Stimulated activated CD8-positive, alpha-beta memory T cell treated with anti-CD3 and anti-CD28 coated beads, Interleukin-7, amount 100 ng/mL, for 48 hours (primary cell): ENCODE measurements at places on chromosomes 11 and 22.

GRCh38 chr11:1854132-1854948 lies 1.5 kb downstream of the LSP1 start:
- DNase-seq = no peak

- peak; percentile 14 for DNase-seq
These were observed 781 bp downstream of the SIDT2 start for GRCh38 chr11:117179048-117179999.

- peak; percentile 27 for DNase-seq
These were observed 36.0 kb upstream of the CSNK1E start for GRCh38 chr22:38353142-38353629.

- no peak for DNase-seq
These were observed 26.6 kb downstream of the HPS5 start for GRCh38 chr11:18295316-18295715.

DNA sequence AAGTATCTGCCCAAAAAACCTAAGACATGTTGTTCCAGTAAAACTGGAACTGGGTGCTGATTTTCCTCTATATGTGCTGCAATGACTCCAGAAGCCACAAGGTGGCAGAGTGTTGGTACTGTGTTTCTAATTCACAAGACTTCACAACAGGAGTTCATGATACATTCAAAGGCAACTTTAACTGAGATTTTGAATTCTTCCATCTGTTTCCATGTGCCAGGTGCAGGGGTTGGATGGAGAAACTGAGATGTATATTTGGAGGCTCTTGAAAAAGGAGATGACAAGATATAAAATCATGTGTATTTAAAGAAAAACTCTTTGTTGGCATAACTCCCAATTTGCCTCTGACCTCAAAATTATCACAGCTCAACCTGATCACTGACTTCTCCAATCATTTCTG lies 1098.6 kb upstream of the CCDC90B start:
- no peak for DNase-seq

- DNase-seq = no peak
These were observed 81.9 kb downstream of the BDNF start for GRCh38 chr11:27618281-27618915.

DNA sequence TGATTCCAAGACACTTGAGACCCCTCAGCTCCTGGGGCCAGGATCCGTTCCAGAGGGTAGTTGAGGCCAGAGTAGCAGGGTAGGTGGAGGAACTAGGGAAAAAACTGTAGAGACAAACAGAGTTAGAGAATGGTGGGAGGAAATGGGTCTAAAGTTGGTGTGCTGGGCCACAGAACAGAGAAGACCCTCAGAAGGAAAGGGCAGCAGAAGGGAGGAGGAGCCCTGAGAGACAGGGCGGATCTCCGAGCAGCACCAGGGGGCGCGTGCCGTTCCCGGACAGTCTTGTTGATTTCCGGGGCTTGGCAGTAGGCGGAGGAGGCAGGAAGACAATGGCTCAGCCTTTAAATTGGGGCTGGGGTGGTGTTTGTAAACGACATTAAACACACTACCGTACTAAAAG lies 2.4 kb upstream of the CECR2 start:
- DNase-seq = peak; percentile 16

DNA sequence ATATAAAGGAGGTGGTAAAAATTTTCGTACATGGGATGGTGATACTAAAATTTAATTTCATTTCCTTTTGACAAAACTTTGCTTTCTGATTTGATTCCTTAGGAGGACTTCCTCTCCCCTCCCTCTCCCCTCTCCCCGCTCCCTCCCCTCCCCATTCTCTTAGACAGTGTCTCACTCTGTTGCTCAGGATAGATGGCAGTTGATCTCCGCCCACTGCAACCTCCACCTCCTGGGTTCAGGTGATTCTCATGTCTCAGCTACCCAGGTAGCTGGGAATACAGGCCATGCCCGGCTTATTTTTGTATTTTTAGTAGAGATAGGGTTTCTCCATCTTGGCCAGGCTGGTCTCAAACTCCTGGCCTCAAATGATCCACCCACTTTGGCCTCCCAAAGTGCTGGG lies 15.9 kb downstream of the TRIM44 start:
- no peak for DNase-seq

- no peak for DNase-seq
These were observed 67.4 kb downstream of the ZBTB44 start for GRCh38 chr11:130247319-130247718.

DNA sequence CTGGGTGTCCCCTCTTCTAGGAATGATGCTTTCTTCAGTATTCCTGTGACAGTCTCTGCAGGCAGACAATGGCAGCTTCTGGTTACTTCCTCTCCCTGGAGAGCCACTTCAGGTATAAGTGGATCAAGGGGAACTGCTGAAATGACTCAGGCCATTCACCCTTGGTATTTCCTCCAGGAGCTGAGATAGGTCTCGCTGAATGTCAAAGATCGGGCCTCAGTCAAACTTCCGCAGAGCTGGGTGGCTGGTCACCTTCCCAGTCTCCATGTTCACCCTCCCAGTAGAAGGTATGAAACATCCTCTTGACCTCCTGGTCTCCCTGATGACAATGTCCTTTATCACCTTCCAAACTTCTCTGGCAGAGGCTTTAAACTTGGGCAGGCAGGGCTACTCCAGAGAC lies 1.8 kb upstream of the ANKK1 start:
- no peak for DNase-seq

GRCh38 chr22:31243339-31244045 lies 31.4 kb downstream of the LIMK2 start:
- DNase-seq = no peak

GRCh38 chr11:66722745-66723651 lies 6.0 kb downstream of the SPTBN2 start:
- DNase-seq = no peak

DNA sequence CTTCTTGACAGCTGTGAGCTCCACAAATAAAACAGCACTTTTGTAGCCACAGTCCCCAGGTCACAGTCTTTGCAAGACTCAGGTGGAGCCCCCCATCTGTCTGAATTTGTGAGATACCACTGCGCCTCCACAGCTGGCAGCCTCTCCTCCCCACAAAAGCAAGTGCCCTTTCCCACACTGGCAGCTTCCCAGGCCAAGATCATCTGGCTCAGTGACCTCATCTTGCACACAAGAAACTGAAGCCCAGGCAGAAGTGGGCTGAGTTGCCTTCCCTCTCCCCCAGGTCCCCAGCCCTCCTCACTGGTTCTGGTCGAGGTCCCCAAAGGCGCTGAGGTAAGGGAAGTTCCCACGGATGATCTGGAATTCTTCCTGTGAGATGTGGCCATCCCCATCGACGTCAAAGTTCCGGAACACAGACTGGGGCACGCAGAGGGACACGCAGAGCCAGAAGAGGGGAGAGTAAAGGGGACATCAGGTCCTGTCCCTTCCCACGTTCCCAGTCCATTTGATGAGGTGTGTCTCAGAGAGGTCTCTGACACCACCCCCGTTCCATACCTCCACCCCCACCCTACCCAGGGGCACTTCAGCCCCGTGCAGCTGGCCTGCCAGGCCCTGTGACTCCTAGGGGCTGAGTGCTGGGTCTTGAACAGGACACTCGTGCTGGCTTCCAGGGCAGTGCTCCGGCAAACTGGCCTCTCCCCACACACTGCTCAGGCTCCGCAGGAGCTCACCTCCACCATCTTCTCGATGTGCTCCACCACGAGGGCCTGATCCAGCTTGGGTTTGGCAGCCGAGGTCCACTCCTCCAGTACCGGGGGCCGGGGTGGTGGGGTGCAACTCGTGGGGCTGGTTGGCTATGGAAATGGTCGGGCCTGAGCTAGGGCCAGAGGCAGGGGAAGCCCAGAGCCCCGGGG lies 8.9 kb downstream of the RASGRP2 start:
- no peak for DNase-seq

DNA sequence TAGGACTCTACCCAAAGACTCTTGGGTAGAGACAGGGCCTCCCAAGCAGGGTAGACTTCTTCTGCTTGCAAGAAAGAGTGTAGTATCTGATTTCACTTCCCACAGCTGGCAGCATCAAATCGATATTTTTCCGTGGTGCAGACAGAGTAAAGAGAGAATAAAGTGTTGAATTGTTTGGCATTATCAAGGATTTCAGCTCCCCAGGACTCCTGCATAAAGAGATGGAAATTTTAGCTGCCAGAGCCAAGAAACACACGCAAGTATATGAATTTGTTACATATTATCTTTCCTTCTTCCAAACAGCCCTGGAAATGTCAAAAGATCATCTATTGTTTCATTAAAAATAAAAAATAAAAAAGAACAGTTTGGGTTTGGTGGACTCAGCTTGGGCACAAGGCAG lies 136.8 kb downstream of the PKNOX2 start:
- DNase-seq = no peak

DNA sequence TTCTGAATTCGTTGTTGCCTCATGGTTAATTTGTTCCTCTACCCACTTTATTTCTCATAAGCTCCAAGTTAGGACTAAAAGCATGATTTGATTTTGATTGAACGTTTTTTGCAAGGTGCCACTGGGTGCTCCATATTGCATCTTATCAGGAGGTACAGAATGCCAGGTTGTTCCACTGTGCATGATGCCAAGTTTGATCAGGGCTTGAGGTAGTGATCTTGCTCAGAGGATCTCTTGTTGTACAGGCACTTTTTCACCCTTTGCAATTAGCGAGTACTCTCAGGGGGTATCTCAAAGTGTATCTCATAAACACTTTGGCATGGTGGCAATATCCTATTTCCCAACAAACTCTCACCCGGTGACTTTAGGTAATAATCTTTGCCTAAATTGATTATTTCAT lies 4.0 kb downstream of the GRAP2 start:
- no peak for DNase-seq

GRCh38 chr11:68372114-68372513 lies 59.7 kb downstream of the LRP5 start:
- DNase-seq = no peak

DNA sequence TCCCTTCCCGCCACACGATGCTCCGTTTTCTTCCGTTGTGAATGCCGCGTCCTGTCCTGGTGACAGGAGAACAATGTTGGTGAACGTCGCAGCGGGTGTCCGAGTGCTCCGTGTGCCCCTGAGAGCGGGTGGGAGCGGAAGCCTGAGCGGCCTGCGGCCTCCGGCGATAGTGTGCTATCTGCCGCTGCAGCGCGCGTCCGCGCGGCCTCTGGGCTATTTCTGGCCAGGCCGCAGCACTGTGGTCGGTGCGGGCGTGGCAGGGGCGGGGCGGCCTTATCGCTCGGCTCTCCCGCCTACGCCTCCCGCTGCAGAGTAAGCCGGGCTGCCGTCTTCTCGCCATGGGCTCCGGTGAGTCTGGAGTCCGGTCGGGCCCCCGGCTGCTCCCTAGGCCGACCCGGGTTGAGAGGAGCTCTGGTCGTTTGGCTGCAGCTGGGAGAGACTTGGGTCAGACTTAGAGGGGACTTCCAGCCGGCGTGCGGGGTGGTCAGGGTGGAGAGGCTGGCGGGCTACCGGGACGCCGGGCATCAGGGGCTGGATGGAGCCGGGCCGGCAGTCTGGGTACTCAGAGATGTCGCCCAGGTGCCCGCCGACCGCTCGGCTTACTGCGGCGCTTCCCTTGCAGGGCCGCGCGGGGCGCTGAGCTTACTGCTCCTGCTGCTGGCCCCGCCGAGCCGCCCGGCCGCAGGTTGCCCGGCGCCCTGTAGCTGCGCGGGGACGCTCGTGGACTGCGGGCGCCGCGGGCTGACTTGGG lies at the start of gene GP1BB:
TSS of gene GP1BB (plus strand) at position 308 of the 751 bp plus-strand sequence. CDS start at position 339, 31 bp downstream.
- no peak for DNase-seq

GRCh38 chr11:125244166-125244565 lies 79.6 kb downstream of the PKNOX2 start:
- DNase-seq = no peak

DNA sequence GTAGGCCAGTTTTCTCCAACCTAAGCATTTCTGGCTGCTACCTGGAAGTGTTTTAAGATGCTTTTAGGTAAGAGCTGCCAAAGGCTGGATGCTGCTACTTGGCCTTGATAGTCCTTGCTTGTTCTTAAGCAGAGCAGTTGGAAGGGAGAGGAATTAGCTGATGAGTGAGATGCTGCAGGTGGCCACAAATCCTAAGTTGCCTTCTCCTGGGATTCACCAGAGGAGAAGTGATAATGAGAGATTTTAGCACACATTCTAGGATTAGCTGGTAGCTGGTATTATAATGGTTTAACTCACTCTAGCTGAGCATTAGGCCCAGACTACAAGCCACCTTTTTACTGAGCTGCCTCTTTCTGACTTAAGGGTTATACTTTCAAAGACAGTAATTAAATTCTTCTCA lies 442.9 kb upstream of the RAG2 start:
- no peak for DNase-seq

DNA sequence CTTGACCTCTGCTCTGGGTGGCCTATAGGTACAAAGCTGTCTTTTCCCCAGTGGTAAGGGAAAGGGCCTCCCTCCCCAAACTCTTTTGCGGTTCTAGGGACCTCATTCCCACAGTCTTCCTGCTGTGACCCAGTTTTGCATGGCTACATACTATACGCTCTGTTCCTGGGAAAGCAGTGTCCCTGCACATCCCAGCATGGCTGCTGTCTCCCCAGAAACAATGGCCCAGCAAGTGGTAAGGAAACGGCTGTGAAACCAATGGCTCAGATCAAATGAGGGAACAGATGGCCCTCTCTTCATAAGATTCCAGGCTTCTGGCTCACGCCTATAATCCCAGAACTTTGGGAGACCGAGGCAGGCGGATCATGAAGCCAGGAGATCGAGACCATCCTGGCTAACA lies 41.1 kb downstream of the RPL27A start:
- DNase-seq = no peak

- no peak for DNase-seq
These were observed 20.6 kb downstream of the ADM start for GRCh38 chr11:10325277-10326011.

- no peak for DNase-seq
These were observed 20.9 kb downstream of the BRSK2 start for GRCh38 chr11:1410366-1411291.

GRCh38 chr11:2406878-2407410 lies 6.4 kb downstream of the TSSC4 start:
- no peak for DNase-seq

- no peak for DNase-seq
These were observed 39.1 kb upstream of the GLYAT start for GRCh38 chr11:58770627-58771457.

DNA sequence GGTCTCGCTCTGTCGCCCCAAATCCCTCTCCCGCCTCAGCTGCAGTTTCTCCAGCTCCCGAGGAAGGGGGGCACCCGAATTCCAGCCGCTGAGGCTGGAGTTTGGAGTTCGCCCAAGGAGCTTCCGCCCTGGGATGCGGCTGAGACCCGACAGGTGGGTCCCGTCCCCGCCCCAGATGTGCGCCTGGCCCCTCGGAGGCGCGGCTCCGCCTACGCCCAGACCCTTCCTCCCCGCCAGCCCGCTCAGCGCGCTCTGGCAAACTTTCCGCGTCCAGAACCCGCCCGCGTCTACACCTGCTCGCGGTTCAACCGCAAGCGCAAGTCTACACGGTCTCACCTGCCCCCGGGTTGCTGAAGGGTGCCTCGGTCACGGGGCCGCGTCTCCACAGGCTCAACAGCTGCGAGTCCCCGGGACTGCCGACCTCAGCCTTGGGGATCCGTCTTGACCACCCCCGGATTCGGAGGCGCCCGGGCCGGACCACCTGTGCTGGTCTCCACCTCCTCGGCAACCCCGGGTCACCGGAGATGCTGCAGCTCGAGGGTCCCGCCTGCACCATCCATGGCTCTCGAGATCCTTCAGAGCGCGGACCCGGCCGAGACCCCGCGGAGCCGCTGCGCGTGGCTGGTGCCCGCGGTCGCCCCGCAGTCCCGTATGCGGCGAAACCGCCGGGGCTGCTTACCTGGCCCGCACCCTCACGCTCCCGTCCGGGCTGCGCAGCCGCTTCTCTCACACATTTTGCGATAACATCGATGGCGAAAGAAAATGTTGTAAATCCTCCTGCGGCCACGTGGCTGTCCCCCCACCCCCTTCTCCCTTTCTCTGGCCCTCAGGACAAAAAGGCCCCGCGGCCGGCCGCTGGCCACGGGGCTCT lies 63.6 kb downstream of the NFAM1 start:
- no peak for DNase-seq

GRCh38 chr22:19844377-19845053 lies 10.2 kb downstream of the GNB1L start:
- DNase-seq = no peak
